ENCODE measurements at places on chromosomes 6 and 20. TPM values are rescaled to one million over a fixed set of nuclear protein-coding genes. Genes with fewer than 3 reads are reported as not detected.

Gene CAP2
- total RNA-seq: 1.4 TPM

Gene ZNF335
- 37.0 TPM for total RNA-seq

DNA sequence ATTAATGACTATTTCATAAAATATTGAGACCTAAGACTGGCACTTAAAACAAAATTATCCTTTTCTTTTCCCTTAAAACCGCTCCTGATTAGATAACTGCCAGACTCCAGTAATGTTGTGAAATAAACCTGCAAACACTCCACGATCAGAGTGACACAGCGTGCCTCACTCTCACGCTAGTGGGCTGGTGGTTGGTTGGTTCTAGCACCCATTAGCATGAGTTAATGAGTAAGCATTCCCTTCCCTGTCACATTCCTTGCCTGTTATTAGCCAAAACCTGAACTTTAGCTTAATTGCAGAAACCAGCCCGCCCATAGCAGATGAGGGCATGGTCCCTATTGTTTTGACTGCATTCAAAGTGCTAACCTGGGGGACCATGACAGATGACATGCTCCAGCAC, 193.4 kb downstream of the CD83 start:
- DNase-seq: no peak

Gene PRDM13
- not detected for total RNA-seq
